Heart left ventricle (tissue), 16 donors: ENCODE measurements at places on chromosomes 2 and 18. TPM values are rescaled to one million over a fixed set of nuclear protein-coding genes. Genes with fewer than 3 reads are reported as not detected.

- DNase-seq = no peak
These were observed at the start of gene ELOA2 for GRCh38 chr18:47035156-47035671. TSS of gene ELOA2 (minus strand) at chr18:47035621. CDS start at chr18:47035264, 357 bp downstream.

DNA sequence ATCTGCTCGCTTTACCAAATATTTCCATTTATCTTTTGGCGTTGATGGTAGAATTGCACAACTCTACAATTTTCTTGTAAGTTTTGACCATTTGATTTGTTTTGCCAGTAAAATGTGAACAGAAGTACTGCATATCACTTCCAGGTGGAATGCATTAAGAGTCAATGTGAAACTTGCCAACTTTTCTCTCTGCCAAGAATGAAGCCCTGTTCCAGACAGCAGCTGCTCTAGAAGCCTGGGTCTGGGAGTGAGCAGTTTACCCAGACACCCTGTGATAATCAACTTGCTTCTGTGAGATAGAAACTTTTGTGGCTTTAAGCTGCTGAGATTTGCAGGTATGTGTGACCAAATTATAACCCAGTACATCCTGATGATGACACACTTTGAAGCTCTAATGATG, 115.9 kb upstream of the SYT4 start:
- DNase-seq = no peak

ITGB1BP1 gene
- 104 TPM for total RNA-seq

AQP4 gene
- 25.0 TPM for total RNA-seq

GRCh38 chr2:71629273-71629672, 175.9 kb downstream of the DYSF start:
- no peak for DNase-seq

SLC16A14 gene
- 3.9 TPM for total RNA-seq

GRCh38 chr18:69400253-69400975, at the start of gene DOK6:
TSS of gene DOK6 (plus strand) at chr18:69400888.
- DNase-seq = peak; percentile 74

ASPRV1 gene
- 0.30 TPM for total RNA-seq

DNA sequence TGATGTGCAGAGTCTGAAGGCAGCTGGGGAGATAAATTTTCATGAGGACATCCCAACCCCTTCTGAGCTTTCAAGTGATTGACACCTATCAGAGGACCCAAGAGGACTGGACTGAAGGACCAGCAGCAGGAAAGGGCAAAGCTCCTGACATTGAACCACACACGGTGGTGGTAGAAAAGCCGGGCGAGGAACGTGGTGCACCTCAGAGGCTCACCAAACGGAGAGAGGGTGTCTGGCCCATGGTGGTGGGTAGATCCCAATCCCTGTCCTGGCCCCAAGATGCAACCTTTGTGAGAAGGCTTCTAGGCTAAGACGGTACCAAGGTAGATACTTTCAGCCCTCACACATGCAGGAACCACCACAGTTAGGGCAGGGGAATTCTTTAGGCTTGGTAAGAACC, 52.1 kb downstream of the FRZB start:
- no peak for DNase-seq

DNA sequence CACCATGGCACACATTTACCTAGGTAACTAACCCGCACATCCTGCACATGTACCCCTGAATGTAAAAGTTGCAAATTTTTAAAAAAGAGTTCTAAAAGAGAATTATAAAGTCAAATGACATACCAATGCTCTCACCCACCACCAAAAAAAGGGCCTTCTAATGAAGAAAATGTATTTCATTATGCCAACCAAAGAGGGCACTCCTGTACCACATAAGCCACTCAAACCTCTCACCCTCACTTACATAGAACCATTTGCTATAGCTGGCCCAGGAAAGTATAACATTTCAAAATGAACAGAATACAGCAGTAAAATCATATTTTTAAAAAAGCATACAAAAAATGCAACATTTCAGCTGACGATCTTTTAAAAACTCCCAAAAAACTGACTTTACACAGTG, 241.5 kb upstream of the PKDCC start:
- no peak for DNase-seq

ARHGAP28 gene
- 4.1 TPM for total RNA-seq

DNA sequence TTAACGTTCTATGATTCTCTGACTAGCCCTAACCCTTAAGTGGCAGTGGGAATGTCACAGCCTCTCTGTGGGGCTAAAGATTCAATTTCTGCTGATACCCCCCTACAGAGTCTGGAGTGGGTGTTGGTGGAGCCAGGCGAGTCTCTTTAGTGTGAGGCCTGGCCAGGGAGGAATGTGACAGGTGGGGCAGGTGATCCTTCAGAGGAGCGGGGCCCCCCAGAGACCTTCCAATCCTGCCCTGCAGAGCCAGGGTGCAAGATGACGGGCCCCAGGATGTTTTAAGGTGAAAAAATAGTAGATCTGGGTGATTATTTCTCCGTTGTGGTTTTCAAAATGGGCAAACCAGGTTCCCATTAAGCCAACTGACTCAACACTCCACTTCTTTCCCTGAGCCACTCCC, 28.2 kb upstream of the DNMT3A start:
- no peak for DNase-seq

GRCh38 chr2:234374736-234375135, 122.1 kb downstream of the ARL4C start:
- DNase-seq = no peak

GRCh38 chr2:139438478-139438877, 658.3 kb upstream of the NXPH2 start:
- no peak for DNase-seq

RPL31 gene
- 590 TPM for total RNA-seq

TUBA4B gene
- total RNA-seq = not detected

GRCh38 chr18:46426021-46426678, 230.9 kb downstream of the LOXHD1 start:
- DNase-seq = no peak

GRCh38 chr2:11610624-11611242, 59.3 kb downstream of the NTSR2 start:
- no peak for DNase-seq

CACNB4 gene
- total RNA-seq = 0.31 TPM
